ENCODE measurements at places on chromosomes 6 and 20. TPM values are rescaled to one million over a fixed set of nuclear protein-coding genes. Genes with fewer than 3 reads are reported as not detected.

Gene SIRPA
- 9.7 TPM for total RNA-seq

Gene PLEKHG1
- 0.28 TPM for total RNA-seq

Gene WFDC5
- total RNA-seq: not detected

Gene RAET1G
- 2.2 TPM for total RNA-seq

Gene KCNK16
- not detected for total RNA-seq

Gene FAM217B
- 3.9 TPM for total RNA-seq

Gene TUBB2B
- 13.3 TPM for total RNA-seq

Gene PCSK2
- total RNA-seq: not detected

Gene UBE2C
- total RNA-seq: 43.6 TPM

Gene NQO2
- total RNA-seq: 59.4 TPM

Gene ZC2HC1B
- not detected for total RNA-seq

Gene MYLK4
- under 0.01 TPM for total RNA-seq

Gene CYP39A1
- total RNA-seq: not detected

Gene KIAA1755
- total RNA-seq: 2.5 TPM

Gene CLDN20
- not detected for total RNA-seq

Gene PTGIS
- 1.6 TPM for total RNA-seq

Gene HAO1
- total RNA-seq: not detected

Gene SEMG1
- not detected for total RNA-seq

Gene GJA10
- not detected for total RNA-seq

Gene GUCA1A
- under 0.01 TPM for total RNA-seq

Gene NKAIN2
- not detected for total RNA-seq

Gene RAD21L1
- under 0.01 TPM for total RNA-seq

Gene MUCL3
- not detected for total RNA-seq

All from IMR-90 (cell line).